Globus pallidus (tissue), 1 donor: ENCODE measurements at places on chromosomes 2 and 18.
A peak's percentile ranks its signal among the peaks of the same experiment; 100 is the strongest.

GRCh38 chr2:64374686-64375085, 79.3 kb upstream of the LGALSL start:
- no peak for DNase-seq

DNA sequence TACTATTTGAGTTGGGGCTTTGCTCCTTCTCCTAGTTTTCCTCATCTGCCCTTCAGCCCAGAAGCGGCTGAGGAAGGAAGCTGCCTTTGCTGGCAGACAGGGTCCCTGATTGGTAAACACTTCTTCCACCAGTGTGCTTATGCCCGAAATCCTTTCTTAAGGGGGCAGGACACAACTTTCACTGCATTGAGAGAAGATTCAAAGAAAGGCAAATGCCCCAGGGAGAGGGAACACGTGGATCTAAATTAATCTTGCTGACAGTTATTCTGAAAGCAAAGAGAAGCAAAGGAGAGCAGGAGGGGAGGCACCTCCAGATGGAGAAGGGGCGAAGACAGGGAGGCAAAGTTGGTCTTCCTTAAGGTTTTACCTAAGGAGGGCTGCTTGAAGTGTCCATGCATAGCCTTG, 92.1 kb upstream of the EFEMP1 start:
- no peak for DNase-seq

DNA sequence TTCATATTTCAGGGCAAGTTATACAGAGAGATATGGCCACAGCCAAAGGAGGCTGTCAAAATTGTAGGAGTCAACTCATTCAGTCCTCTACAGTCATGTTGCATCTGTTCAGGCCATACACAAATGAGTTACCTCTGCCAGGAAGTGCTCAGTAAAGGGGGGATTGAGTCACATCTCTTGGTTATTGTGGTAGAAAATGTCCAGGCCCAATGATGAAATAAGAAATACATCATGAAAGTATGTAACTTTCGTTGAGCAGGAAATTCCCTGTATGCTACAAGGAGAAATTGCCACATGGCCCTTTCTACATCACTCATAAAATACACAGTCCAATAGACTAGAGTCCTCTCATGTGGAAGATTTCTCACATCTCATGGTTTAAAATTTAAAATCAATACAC, 103.9 kb upstream of the COL3A1 start:
- DNase-seq: no peak

DNA sequence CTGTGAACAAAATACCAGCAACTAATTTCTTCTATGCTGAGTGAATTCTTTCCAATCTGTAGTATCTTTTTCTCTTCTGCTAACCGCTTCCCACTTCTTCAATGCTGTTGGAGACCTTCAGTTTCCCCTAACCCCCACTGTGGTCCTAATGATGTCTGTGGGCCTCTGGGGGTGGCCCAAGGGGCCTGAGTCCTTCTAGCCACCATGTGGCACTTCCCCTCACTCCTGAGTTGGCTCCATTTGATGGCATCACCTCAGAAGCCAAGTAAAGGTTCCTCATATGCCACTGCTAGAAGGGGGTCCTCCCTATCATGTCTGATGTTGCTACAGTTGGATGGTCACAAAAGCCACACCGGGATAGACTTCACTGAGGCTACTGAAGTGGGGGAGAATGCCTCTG, 37.5 kb downstream of the ARHGAP25 start:
- no peak for DNase-seq

DNA sequence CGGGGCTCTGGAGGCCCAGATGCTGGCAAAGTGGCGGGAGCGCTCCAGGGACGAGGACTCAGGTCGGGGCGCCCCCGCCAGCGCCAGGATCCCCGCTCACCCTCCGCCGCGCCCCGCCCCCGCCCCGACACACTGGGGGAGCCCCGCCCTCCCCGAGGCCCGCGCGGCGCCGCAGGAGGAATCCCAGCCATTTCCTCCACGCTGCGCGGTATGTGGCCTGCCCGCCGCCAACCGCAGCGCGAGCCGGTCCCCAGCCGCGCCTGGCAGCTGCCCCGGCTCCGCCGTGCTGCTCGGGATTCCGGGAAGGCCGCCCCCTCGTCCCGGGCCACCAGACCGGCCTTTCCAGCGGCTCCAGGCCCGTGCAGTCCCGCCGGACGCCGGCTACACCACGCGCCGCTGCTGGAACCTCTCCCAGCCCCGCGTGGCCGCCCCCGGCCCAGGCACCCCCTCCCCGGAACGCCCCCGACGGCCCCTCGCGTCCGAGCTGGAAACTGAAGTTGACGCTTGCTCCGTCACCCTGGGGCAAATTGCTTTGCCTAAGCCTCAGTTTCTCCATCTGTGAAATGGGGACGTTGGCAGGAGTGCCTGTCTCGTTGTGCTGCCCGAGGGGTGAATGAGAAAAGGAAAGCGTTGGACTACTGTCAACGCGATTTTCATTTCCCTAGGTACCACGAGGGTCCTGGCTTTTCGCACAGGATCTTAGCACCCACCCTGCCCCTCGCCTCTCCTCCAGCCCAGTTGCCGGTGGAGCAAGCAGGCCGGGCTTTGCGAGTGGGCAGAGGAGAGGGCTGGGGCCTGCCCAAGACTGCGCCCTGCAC, 53.6 kb downstream of the PKDCC start:
- no peak for DNase-seq

DNA sequence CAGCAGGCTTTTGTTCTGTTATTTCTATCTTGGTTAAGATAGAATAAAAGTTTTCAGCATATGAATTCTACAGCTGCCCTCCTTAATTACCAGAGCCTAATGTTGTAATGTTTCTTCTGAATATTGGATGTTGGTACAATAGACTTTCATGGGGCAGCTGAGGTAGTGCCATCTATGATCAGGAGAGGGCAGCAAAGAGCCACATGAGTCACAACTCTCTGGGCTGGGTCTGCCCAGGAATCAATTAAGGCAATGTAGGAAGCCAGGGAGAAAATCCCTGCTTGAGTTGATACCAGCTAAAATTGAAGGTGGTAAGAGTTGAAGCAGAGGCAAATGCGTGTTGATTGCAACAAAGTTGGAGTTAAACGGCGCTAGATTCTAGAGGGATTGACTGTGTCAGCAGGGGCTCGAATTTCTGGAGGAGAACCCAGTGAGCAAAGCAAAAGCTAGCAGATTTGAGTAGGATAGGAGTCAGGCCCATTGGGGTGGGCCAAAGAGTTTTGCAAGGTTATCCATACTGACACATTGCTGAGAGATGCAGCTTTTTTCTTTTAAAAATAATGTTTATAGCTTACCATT, 10.6 kb upstream of the MC5R start:
- DNase-seq: peak; percentile 57

DNA sequence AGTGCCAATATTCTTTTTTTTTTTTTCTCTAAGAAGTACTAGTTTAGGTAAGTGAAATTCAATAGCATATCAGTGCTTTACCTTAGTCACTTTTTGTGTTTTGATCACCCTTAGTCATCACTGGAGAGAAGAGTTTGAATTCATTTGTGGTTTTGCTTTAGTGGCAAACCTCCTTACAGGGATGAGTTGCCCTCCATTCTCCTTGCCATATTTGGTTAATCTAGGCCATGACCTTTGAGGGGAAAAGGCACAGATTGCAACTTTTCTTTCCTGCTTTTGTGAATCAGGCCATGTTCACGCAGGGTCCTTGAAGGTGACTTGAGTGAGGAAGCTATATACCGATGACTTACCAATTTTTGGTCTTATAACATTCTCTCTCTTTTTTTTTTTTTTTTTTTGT, 34.4 kb downstream of the PLEKHA3 start:
- DNase-seq: no peak

- no peak for DNase-seq
Observed at GRCh38 chr2:19346983-19347618, 11.3 kb downstream of the OSR1 start.

- no peak for DNase-seq
Observed at GRCh38 chr2:144670080-144670479, 150.2 kb upstream of the ZEB2 start.
